ENCODE measurements at places on chromosomes 4 and X.
A peak's percentile ranks its signal among the peaks of the same experiment; 100 is the strongest.

DNA sequence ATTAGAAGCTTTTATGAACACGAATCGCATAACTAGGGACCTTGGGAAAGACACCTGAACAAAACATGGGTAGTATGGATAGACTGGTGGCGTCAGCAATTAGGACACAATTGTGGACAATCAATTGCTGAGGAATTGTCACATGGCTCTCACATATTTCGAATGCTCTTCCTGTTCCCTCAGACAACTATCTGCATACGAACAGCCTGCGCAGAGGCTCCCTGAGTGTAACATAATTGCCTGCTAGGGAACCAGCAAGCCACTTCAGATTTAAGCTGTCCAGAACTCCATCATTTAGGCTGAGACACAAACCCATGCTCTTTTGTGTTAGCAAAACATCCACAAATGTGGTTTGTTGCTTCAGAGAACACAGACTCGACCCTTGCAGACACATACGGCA lies 160.8 kb downstream of the MGST2 start:
- DNase-seq, result no peak

DNA sequence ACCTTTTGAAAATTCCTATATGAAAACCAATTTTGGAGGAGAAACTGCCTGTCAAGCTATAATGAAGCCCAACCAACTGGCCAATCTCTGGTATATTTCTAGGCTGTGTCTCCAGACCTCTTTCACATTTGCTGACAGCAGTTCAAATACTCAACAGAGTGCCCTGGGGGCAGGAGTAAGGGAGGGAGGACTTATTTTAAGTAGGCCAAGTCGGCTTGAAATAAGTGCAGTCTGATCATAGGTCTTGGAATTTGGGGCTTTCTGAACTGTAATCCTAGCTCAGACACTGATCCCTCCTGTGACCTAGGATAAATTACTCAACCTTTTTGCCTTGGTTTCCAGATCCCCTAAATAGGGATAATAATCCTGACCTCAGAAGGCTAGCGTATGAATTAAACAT lies 59.4 kb upstream of the SLC7A11 start:
- no peak for DNase-seq

DNA sequence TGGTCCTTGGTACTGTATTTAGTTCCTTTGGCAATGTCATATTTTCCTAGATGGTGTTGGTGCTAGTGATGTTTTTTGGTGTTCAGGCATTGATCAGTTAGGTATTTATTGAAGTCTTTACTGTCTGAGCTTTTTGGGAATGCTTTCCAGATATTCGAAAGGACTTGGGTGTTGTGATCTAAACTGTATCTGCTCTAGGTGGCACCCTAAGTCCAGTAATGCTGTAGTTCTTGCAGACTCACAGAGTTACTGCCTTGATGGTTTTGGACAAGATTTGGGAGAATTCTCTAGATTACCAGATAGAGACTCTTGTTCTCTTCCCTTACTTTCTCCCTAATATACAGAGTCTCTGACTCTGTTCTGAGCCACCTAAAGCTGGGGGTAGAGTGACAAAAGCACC lies 513.6 kb upstream of the PITX2 start:
- no peak for DNase-seq

DNA sequence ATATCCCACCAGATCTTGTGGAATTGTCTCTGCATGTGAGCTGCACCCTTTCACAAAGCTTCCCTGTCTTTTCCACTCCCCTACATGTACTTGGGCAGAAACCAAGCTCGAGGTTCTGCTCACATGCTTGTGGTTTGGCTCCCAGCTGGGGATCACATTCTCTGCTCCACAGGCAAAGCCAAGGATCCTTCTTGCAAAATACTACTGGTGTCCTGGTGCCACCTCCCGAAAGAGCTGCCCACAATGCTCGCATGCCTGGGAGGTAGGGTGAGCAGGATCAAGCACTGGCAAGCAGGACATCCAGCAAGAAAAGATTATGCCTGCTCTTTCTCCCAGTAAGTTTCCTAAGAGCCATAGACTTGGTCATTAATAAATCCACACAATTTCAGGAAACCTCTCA lies 45.1 kb upstream of the PPARGC1A start:
- DNase-seq, result no peak

GRCh38 chr4:67575232-67576058 lies 16.9 kb downstream of the STAP1 start:
- DNase-seq, result peak; percentile 32

GRCh38 chr4:125313989-125314667 lies 627 bp upstream of the FAT4 start:
- no peak for DNase-seq

DNA sequence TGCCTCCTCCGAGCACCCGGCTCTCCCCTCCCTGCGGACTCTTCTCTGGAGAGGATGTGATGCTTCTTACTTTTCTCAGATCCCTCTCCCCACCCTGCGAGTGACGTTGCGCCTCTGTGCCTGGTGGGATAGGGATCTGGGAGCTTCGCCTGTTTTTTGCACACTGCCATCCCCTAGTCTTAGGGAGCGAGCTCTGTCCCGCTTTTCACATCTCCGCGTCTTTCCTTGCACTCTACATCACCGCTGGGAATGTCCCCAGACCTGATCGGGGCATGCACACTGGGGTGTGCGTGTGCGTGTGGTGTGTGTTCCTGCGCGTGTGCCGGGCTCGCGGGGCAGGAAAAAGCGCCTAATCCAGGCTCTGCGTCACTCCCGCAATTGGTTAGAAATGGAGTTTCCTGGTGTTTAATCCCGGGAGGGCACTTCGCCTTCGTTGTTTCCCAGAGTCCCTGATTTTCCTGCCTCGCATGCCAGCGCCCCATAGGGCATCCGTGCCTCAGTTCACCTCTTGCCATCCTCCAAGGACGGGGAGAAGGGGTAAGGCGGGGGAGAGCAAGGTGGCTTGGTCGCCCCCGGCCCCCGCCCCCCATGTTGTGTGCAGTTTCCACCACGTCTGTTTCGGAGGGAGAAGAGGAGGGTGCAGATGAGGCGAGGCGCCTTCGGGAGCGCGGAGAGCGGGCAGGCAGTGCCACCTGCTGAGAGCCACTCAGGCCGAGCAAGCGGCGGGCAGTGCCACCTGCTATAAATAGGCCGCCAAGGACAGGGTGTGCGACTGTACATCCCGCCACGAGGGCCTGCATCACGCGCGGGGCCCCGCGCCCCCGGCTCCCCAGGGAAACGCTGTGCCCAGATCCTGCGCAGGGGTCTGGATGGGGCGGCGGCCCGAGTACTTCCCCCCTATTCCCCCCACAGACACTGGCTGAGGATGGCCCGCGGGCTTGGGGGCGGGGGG lies 759 bp upstream of the TBC1D1 start:
- DNase-seq, result peak; percentile 51

DNA sequence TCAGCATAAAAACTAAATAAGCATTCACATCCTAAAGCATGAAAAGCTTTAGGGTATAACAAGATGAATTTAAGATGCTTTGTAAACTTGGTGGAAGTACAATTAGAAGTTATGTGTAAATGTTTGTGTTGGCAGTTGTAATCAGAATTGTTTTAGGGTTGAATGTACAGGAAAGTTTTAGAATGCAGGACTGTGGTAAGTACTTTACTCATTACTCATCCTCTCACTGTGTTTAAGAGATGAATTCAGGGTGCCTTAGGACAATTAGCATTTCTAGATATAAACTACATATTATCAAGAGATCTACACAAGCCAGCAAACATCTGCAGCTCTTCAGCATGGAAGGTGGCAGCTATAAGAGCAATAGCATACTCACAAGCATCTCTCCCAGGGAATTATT lies 77.5 kb upstream of the ELOVL6 start:
- DNase-seq, result no peak

- DNase-seq, result no peak
Observed at GRCh38 chr4:827209-828081, 1.5 kb upstream of the CPLX1 start.

DNA sequence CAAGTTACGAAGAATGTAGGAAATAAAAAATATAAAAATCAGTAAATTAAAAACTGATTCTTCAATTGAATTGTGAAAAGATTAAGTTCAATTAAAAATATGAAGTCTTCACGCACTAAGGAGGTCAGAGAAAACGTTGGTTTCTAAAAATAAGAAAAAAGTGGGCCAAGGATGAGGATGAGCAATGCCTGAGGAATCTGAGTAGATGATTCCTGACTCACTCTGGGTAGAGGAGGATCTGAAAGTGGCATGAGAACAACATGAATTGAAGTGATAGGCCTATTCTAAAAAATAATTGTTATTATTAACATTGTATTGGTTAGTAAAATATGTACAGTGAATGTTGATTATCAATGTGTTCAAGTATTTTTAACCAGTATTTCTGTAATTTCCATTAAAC lies 444.2 kb downstream of the GRIA2 start:
- DNase-seq, result no peak

DNA sequence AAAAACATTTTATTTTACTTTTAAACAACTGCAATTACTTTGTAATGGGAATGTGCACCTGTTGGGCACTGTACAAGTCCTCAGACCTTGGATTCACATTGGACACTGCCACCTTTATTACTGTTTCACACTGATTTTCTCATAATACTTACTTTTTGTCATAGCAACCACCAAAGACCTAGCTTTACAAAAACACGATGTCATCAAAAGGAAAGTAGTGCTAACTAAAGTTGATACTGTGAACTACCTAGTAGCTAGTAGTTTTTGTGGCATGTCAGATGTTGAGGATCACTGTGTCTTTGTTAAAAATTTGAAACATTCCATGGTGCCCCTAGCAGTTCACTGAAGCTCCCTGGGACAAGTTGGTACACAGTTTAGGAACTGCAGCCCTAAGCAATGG lies 62.9 kb upstream of the HOPX start:
- DNase-seq, result no peak

DNA sequence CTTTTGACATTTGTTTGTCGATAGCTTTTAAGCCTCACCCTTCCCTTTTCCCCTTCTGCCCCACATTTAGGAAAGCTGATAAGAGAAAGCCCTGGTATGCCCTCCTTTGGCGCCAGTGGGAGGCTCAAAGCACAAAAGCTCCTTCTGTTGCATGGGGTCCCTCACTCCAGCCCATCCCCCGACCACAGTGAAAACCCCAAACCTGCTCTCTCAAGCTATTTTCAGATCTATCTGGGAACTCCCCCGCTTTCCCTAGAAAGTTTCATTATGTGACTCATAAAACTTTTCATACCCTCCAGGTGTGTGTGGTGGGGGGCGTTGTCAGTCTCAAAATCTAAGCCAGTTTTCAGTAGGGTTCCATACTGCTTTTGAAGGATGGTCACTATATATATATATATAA lies 259.0 kb upstream of the PCDH7 start:
- DNase-seq, result no peak

DNA sequence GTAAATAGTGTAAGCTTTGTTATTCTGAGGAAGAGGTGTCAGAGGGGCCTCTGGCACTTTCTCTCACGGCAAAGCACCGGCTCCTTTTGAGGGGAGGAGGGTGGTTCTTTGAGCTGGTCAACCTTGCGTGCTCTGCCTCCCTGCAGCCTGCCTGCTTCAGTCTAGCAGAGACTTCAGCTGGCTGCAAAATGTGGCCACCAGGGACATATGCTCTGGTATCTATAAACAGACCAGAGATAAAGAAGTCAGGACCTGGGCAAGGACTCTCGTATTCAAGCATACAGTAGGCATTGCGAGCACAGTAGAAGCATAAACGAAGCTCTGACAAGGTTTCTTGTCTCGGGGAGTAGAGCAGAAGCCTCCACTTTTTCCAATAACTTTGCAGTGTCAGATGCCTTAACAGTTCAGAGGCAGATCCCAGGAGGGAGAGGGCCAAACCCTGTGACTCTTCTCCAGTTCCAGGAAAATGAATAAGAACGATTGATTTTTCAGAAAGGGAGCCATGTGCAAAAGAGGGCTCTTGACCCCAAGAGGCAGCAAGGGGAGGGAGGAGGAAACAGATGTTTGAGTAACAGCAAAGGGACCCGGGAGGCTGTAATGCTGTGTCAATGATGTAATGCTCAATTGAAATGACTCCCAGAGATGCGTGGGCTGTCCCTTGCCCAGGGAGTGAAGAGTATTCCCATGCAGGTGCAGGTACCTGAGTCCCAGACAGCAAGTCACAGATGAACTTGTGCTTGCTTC lies 57.9 kb upstream of the TEX13D start:
- no peak for DNase-seq

DNA sequence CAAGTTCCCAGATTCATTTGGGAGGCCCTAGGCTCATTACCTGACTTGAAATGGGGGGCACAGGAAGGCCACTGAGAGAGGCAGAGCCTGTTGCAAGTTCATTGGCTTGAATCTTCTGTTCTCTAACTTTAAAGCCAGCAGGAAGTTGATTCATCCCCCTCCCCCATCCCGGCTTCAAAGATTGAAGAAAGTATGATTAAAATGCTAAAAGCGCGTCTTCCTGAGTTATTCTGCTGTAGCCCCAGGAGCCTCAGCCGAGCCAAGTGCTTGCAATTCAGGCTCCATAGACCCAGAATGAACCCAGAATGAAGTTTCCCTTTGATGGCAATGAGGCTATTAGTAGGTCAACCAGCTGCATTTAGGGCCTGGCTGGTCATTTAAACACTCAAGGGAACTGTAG lies 14.7 kb downstream of the CHST7 start:
- peak; percentile 47 for DNase-seq

- no peak for DNase-seq
Observed at GRCh38 chr4:24278693-24279092, 305.7 kb downstream of the DHX15 start.

- no peak for DNase-seq
Observed at GRCh38 chr4:181569553-181569952, 673.6 kb upstream of the TENM3 start.

GRCh38 chr4:137609718-137610430 lies 77.6 kb upstream of the PCDH18 start:
- no peak for DNase-seq

DNA sequence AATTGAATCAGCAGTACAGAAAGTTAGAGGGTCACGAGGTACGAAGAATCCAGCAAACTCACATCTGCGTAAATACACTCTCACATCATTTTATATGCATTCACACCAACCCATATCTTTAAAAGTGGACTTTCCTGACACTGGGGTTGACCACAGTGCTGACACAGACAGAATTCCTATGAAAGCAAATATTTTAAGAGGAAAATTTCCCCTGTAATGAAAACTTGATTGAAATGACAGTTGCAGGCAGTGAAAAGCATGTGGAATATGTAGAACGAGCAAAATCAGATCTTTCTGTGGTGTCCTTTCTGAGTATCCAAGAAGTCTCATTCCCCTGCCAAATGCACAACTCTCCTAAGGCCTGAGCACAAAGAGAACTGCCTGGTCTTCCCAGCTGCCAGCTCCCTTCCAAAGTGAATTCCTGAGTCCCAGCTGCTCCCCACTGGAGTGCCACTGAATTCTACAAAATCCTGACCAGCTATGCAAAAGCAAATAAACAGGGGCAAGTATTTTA lies 50.5 kb upstream of the FAM9C start:
- DNase-seq, result no peak

DNA sequence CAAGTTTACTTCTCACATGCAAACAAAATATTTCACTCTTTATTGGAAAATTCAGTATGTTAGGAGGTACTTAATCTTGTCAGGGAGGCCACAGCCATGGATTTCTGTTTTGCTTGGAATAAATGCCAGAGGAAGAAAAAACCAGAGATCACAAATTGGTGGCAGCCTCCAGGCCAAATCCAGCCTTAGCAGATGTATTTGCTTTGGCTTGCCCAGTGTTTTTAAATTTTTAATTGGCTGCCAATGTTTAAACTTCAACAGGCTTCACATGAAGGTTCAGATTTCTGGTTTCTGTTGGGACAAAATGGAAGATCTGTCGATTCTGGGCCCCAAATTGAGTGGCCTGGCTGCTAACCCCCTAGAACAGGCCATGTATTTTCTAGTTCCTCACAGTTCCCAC lies 19.2 kb downstream of the YY2 start:
- no peak for DNase-seq

- no peak for DNase-seq
Observed at GRCh38 chr4:5188130-5188529, 136.8 kb downstream of the STK32B start.

Measured in CD4-positive, alpha-beta T cell treated with Interferon alpha-2 for 1 hour (primary cell).